ENCODE measurements at places on chromosomes 16 and 17.

DNA sequence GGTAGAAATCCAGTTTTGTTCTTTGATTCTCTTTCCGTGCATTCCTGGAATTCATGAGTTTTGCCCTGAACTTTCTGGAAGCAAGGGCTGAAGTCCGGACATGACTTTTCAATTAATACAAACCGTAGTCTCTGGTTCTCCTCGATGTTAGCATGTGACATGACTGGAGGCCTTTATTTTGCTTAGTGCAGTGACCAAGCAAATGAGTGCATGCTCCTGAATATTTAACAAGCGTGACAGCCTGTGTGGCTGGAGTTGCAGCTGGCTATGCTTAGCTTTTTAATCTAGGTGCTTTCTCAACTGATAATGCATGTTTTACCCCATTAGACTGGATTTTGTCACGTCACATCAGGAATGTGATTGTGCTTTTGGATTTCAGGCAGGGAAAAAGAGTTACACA, 302.1 kb downstream of the MAP2K6 start:
- DNase-seq, result no peak

GRCh38 chr16:11023262-11024039, 79.1 kb downstream of the CLEC16A start:
- no peak for DNase-seq

DNA sequence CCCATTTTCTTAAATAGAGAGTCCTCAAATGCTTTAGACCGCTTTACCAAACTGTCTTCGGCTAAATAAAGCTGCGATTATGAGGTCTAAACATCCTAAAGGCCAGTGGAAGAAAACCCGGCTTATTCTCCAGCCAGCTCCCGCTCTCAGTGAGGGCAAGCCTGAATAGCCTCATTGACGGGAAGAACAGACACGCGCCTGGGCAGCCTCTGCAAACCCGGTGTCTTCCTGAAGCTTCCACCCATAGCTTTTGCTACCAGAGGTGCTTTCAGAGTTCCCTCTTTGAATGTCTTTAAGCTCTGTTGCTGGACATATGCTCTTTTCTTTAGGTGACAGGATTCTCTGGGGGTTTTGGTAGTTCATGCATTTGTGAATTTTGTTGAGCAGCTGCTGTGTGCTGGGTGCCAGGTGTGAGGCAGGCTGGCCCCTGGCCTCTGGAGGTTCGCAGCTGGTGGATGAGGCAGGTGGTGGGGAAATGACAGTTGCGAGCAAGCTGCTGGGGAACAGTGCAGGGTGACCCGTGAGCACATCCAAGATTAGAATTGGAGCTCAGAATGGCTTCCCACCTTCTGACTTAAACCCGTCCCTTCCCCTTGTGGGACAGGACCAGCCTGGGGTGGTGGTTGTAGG, 44.7 kb downstream of the CRISPLD2 start:
- no peak for DNase-seq

GRCh38 chr16:7185689-7186088, 147.0 kb upstream of the RBFOX1 start:
- DNase-seq, result no peak

DNA sequence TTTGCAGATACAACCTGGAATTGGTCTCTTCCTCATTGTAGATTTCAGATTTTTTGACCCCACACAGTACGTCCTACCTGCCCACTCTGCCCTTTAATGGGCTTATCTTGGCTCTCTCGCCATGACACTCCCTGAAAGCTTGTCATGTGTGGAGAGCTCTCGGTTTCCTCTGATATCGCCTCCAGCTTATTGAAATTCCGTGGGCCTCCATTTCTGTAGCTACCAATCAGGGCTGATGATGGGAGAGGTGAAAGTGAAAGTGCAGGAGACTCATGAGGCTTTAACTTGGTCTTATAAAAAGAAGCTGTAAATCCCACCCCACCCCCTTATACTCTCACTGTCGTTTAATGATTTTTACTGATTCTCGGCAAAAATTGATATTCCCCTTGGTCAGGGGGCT, 17.7 kb downstream of the HOXB1 start:
- DNase-seq, result no peak

DNA sequence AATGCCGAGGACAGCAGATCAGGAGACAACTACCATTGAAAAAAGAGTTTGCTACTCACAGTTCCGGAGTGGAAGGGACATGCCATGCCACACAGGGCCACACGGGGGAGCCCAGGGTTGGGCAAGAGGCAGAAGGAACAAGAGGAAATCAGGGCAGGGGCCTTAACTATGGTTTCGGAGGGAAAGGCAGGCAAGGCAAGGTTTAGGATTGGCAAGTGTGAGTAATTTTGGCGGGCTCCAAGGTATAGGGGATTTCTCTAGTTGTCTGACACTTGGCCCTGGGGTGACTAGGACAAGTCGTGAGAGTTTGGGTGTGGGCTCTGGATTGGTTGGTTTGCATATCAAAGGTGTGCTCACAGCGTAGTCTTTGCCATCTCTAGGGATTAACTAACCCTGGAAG, 27.0 kb upstream of the NTN1 start:
- no peak for DNase-seq

GRCh38 chr17:29642171-29642611, 19.5 kb upstream of the CORO6 start:
- no peak for DNase-seq

- no peak for DNase-seq
Measured at GRCh38 chr16:17302214-17302613, 168.5 kb downstream of the XYLT1 start.

- DNase-seq, result no peak
Measured at GRCh38 chr16:1539720-1540555, 6.5 kb downstream of the TMEM204 start.

- peak; percentile 25 for DNase-seq
Measured at GRCh38 chr17:15469260-15469659, 1.8 kb upstream of the CDRT4 start.

- no peak for DNase-seq
Measured at GRCh38 chr16:6966925-6967324, 365.7 kb upstream of the RBFOX1 start.

- DNase-seq, result no peak
Measured at GRCh38 chr16:87008664-87009063, 308.5 kb downstream of the C16orf95 start.

DNA sequence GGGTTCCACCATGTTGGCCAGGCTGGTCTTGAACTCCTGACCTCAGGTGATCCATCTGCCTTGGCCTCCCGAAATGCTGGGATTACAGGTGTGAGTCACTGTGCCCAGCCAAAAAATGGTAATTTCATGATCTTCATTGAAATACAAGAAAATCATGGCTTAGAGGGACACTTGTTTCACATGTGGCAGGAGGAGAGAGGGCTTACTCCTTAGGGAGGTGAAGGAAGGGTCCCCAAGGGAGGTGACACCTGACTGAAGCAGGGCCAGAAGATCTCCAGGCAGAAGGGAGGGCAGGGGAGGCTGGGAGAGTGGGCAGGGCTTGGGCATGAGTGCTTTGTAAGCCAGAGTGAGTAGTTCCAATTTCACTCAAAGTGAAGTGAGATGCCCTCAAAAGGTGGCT, 20.0 kb upstream of the ITGAX start:
- DNase-seq, result no peak

GRCh38 chr17:19766421-19767270, 18.5 kb upstream of the ALDH3A1 start:
- DNase-seq, result peak; percentile 79

DNA sequence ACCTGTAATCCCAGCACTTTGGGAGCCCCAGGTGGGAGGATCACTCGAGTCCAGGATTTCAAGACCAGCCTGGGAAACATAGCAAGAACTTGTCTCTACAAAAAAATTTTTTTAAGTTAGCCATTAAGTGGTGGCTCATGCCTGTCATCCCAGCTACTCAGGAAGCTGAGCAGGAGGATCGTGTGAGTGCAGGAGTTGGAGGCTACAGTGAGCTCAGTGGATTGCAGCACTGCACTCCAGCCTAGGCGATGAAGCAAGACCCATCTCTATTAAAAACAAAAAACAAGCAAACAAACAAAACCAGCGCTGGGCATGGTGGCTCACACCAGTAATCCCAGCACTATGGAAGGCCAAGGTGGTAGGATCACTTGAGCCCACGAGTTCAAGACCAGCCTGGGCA, 38.0 kb downstream of the HEATR3 start:
- DNase-seq, result no peak

DNA sequence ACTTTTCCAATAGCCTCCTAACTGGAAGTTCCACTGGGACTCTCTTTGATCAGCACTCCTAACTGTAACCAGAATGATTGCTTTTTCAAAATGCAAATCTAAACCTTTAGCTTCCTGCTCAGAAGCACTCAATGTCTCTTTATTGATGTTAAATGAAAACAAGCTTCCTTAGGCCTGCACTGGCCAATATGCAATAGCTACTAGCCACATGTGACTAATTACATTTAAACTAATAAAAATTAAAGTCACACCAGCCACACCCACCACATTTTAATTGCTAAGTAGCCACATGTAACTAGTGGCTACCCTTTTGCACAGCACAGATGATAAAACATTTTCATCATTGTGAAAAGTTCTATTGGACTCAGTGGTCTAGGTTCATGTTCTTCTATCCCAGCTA, 31.8 kb downstream of the FAM20A start:
- DNase-seq, result no peak

GRCh38 chr17:74703311-74703710, 9.4 kb downstream of the CD300LF start:
- no peak for DNase-seq

DNA sequence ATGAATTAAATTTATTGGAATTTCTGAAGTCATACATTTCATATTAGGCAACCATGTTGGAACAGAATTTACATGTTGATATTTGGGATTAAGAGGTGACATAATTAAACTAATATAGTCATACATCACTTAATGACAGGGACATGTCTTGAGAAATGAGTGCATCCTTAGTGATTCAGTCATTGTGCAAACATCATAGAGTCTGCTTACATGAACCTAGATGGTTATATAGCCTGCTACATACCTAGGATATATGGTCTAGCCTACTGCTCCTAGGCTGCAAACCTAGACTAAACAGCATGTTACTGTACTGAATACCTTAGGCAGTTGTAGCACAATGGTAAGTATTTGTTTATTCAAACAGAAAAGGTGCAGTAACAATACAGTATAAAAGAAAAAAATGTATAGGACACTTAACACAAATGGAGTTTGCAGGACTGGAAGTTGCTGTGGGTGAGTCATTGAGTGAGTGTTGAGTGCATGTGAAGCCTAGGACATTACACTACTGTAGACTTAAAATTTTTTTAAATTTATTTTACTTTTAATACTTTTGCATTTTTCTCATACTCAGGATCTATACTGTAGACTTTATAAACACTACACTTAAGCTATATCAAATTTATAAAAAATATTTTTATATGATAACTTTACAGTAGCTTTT, 85.6 kb downstream of the OMG start:
- no peak for DNase-seq

- DNase-seq, result no peak
Measured at GRCh38 chr17:40443988-40444899, 994 bp downstream of the IGFBP4 start.

DNA sequence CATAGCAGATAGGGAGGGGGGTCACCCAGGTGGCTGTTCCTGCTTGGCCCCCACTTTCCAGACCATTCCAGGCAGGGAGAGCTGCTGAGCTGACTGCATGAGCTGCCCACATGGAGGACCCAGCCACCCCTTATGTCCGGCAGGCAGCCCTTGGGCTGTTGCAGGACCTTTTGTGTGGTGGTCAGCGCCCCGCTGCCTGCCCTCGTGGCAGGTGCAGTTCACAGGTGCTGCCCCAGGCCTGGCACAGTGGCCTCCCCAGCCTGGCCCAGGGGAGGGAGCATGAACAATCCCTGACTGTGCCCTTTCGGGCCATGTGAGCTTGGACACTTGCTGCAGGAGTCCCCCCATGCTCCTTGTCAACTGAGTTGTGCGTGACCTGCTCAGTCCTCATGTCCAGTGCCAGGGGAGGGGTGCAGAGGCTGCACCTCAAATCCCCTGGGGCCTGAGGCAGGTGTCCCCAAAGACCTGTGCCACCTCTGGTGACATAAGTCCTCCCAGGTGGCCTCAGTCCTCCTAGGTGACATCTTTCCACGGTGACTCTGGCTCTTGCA, 8.6 kb downstream of the TBC1D26 start:
- no peak for DNase-seq

- no peak for DNase-seq
Measured at GRCh38 chr16:53947642-53948041, 243.7 kb downstream of the FTO start.

- DNase-seq, result no peak
Measured at GRCh38 chr16:64617836-64618476, 503.9 kb downstream of the CDH11 start.

GRCh38 chr17:33202021-33202420, 91.1 kb downstream of the ASIC2 start:
- DNase-seq, result no peak

- no peak for DNase-seq
Measured at GRCh38 chr16:6698548-6698947, 634.1 kb upstream of the RBFOX1 start.

DNA sequence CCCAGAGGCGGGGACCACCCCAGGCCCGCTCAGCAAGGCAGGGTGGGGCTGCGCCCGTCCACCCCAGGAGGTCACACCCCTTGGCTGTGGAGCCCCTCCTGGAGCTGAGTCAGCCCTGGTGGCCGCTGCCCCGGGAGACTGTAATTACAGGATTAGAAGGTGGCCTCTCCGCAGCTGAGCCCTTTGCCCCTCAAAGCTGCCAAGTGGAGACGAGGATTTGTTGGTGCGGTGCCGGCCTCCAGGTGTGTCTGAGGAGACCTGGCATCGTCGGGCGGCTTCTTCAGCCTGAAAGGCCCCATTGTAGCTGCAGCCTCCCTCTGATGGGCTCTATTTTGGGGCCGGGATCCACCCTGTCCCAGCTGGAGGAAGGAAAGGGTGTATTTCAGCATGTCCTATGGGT, 22.7 kb upstream of the SPNS2 start:
- DNase-seq, result no peak

DNA sequence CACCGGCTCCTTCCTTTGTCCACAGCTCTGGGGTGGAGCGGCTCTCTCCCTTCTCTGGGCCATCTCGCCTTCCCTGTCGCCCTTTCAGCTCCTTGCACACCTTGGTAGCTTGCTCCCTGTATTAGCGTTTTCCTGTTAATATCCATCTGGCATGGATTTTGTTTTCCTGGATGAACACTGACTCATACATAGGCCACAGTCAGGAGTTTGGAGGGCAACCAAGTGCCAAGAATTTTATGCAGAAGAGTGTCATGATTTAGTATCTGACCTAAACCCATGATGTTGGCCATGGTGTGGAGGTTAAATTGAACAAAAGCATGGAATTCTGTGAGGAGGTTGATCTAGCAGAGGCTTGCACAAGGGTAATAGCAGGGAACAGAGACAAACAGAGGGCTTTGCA, 180.9 kb downstream of the AIPL1 start:
- DNase-seq, result no peak

Data from muscle of arm (tissue), 14 donors.